Nephron progenitor cell (in vitro differentiated cells): ENCODE measurements at places on chromosomes 6 and 20.

DNA sequence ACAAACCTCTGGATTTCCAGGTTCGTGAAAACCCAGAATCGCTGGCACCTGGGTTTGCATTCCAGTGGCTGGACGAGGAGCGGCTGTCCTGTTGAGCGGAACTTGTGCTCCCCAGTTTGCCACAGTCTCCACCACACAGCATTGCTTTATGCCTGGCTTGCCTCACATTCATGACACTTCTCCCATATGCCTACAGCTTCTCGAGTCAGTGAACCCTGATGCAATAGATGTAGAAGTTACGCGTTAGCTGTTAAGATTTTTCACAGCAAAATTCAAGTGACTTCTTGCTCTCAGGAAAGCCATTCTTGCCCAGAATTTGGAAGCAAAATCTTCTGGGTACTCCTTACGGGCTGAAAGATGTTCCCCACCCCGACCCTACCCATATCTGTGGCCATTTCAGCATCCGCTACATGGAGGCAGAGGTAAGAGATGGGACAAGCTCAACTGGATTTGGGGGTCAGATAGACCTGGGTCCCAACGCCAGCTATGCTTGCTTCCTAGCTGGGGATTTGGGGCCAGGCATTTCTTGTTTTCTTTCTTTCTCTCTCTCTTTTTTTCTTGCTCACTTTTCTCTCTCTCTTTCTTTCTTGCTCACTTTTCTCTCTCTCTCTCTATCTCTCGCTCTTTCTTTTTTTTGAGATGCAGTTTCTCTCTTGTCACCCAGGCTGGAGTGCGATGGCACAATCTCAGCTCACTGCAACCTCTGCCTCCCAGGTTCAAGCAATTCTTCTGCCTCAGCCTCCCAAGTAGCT is 12.4 kb upstream of the GDAP1L1 start:
- no peaks in the 10 kb centered on the region for H3K36me3 ChIP-seq
- no peak overlapping the region for H3K4me3 ChIP-seq
- H3K27me3 ChIP-seq, result peaks cover 4% of the 10 kb centered on the region
- H3K27ac ChIP-seq, result no peak overlapping the region

DNA sequence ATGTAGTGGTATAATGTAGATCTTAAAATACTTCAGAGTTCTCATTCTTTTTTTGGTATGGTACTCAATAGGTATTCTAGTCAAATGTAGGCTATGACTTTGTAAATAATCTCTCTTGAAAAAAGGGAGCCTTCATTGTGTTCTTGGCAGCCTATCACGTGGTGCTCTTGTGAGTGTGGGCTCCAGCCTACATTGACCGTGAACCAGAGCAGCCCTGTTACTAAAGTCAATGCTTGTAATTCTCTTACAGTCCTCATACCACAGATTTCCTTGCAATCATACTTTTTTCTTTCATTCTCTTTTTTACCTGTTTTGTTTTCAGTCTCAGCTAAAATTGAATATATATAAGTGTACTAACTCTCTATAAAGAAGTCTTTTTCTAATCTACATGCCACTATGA is 31.1 kb downstream of the ARID1B start:
- DNase-seq, result no peak
- H3K4me1 ChIP-seq, result peaks cover 40% of the 10 kb centered on the region
- H3K27ac ChIP-seq, result no peak overlapping the region
- H3K27me3 ChIP-seq, result no peaks in the 10 kb centered on the region
- peaks cover 36% of the 10 kb centered on the region for H3K36me3 ChIP-seq

DNA sequence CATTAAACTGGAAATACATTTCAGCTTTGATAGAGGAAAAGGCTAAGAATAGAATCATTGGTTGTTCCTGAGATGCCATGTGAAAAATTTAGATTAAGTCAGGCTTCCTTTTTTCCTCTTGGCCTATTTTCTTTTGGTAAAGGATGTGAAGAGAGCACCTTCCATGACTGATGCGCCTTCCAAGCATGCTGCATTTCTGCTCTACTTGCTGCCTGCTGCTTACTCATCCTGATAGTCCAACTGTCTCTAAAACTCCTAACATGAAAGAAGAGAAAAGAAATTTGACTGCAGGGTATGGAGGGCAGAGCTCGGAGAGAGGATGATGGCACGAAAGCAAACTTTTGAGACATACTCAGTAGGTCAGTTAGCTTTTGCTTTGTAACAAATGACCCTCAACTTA is 28.8 kb downstream of the SNAP25 start:
- no peak for DNase-seq
- peaks cover 13% of the 10 kb centered on the region for H3K36me3 ChIP-seq
- no peaks in the 10 kb centered on the region for H3K27me3 ChIP-seq
- no peaks in the 10 kb centered on the region for H3K4me1 ChIP-seq
- H3K4me3 ChIP-seq, result no peak overlapping the region

- peak; percentile 59 for DNase-seq
- peaks cover 23% of the 10 kb centered on the region for H3K4me1 ChIP-seq
- H3K36me3 ChIP-seq, result peaks cover 21% of the 10 kb centered on the region
- H3K4me3 ChIP-seq, result peak overlapping the region; percentile 87
Observed at GRCh38 chr6:42978487-42978838, 518 bp downstream of the PEX6 start.

- H3K4me3 ChIP-seq, result no peak overlapping the region
- H3K36me3 ChIP-seq, result no peaks in the 10 kb centered on the region
- no peak for DNase-seq
- H3K27ac ChIP-seq, result no peak overlapping the region
- H3K4me1 ChIP-seq, result no peaks in the 10 kb centered on the region
- H3K27me3 ChIP-seq, result peaks cover 4% of the 10 kb centered on the region
Observed at GRCh38 chr6:79842376-79843040, 104.8 kb downstream of the ELOVL4 start.

GRCh38 chr6:1015825-1016224 is 296.1 kb upstream of the FOXQ1 start:
- no peaks in the 10 kb centered on the region for H3K36me3 ChIP-seq
- DNase-seq, result peak; percentile 50
- no peak overlapping the region for H3K4me3 ChIP-seq
- H3K4me1 ChIP-seq, result peaks cover 31% of the 10 kb centered on the region
- peaks cover 13% of the 10 kb centered on the region for H3K27me3 ChIP-seq

GRCh38 chr6:33621711-33622388 is 728 bp downstream of the ITPR3 start:
- DNase-seq, result peak; percentile 42
- peaks cover 71% of the 10 kb centered on the region for H3K27me3 ChIP-seq

- no peaks in the 10 kb centered on the region for H3K27me3 ChIP-seq
- H3K4me1 ChIP-seq, result peaks cover 27% of the 10 kb centered on the region
- peaks cover 7% of the 10 kb centered on the region for H3K36me3 ChIP-seq
- H3K4me3 ChIP-seq, result peak overlapping the region; percentile 19
- DNase-seq, result peak; percentile 41
Observed at GRCh38 chr6:139323511-139324300, 31.9 kb upstream of the TXLNB start.

DNA sequence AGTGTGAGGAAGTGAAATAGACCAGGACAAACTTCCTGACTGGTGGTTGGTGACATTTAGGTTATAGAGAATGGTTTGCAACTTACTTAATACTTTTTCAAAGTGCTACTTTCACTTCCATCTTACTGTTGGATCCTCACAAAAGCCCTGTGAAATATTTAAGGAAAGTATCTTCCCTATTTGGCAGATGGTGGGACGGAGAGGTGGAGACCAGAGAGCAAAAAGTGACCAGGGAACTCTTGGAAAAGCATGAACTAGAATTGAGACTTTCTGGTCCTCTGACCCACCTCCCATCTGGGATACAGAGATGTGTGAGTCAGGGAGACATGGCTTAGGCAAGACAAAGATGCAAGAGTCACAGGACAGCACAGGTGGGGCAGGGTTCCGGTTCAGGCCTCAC is 3.0 kb downstream of the TRIM10 start:
- DNase-seq, result no peak
- no peaks in the 10 kb centered on the region for H3K36me3 ChIP-seq
- H3K27me3 ChIP-seq, result peaks cover 41% of the 10 kb centered on the region
- peaks cover 4% of the 10 kb centered on the region for H3K4me1 ChIP-seq

DNA sequence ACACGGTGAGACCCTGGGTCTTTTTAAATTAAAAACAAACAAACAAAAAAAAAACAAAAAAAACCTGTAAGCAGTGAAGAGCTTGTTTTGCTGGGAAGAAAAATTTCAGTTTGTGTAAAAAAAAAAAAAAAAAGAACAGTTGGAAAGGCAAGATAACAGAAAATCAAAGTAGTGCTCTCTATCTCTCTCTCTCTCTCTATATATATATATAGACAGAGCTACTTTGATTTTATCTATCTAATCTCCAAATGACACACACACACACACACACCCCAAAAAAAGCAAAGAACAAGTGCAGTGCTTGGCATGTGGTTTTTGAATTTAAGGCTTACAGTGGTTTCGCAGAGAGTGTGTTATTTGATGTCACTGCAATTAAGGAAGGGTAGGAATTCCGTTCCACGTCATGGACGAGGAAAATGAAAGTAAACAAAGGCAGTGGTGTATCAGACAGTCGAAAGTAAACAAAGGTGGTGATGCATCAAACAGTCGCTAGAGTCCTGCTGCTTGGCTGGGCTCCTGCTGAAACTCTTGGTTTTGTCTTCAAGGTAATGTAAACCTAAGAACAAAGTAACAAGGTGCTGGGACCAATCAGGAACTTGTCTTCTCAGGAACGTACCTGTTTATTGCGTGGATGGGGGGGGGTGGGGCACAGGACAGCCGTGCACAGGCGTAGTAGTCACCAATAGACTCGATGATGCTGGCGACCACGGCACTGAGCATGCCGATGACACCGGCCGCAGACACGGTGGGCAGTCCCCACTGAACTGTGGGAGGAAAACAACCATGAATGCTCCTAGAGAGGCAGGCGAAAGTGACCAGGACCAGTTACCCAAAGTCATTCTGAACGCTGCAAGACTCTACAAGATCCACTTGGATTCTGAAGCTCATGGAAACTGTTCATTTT is 131.8 kb downstream of the SLC23A2 start:
- H3K27me3 ChIP-seq, result no peaks in the 10 kb centered on the region
- peak overlapping the region; percentile 95 for H3K27ac ChIP-seq
- peaks cover 37% of the 10 kb centered on the region for H3K36me3 ChIP-seq
- H3K4me1 ChIP-seq, result peaks cover 18% of the 10 kb centered on the region
- H3K4me3 ChIP-seq, result no peak overlapping the region
- DNase-seq, result no peak

- H3K36me3 ChIP-seq, result no peaks in the 10 kb centered on the region
- no peaks in the 10 kb centered on the region for H3K4me1 ChIP-seq
- H3K27ac ChIP-seq, result no peak overlapping the region
- no peak overlapping the region for H3K4me3 ChIP-seq
- H3K27me3 ChIP-seq, result peaks cover 10% of the 10 kb centered on the region
- no peak for DNase-seq
Observed at GRCh38 chr20:4546786-4547185, 174.9 kb upstream of the PRND start.

DNA sequence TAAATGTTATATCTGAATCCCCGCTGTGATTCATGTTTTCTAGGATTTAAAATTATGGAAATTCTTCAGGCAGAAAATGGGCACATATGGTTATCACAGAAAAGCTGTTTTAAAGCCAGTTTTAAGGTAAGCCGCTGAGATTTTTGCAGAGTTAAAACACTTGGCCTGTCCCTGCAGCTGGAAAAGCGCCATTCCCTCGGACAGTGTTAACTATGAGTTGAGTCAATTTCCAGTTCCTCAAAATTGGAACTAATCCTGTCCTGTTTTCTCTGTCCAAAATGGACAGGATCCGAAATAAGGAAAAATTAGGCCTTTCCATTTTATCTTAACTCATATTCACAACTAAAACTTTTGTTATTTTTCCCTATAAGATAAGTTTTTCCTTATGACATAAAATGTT is 225.2 kb downstream of the SAMD5 start:
- no peak overlapping the region for H3K27ac ChIP-seq
- H3K27me3 ChIP-seq, result no peaks in the 10 kb centered on the region
- no peaks in the 10 kb centered on the region for H3K4me1 ChIP-seq
- DNase-seq, result no peak

GRCh38 chr6:140344142-140344913 is 969.9 kb upstream of the CITED2 start:
- H3K4me3 ChIP-seq, result no peak overlapping the region
- H3K36me3 ChIP-seq, result no peaks in the 10 kb centered on the region
- H3K27me3 ChIP-seq, result no peaks in the 10 kb centered on the region
- DNase-seq, result no peak
- H3K27ac ChIP-seq, result no peak overlapping the region

- H3K4me3 ChIP-seq, result peak overlapping the region; percentile 9
- H3K36me3 ChIP-seq, result no peaks in the 10 kb centered on the region
- peak; percentile 29 for DNase-seq
Observed at GRCh38 chr20:48846516-48847492, 19.0 kb upstream of the PREX1 start.

DNA sequence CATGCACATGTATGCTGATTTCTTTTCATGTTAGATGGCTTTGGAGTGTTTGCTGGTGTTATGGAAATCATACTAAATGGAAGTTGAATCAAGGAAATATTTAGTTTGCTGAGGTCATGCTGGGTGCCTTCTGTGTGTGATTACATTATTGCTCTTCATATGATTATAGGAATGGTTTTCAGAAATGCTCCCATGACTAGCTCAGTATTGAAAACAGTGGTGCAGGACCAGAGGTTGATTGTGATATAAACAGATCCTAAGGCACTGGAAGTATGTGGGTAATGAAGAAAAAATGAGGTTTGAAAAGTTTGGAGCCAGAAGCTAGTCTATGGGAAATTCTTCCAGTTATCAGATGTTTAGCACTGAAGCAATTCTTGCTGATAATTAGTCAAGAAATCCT is 693.1 kb downstream of the UTRN start:
- H3K4me3 ChIP-seq, result no peak overlapping the region
- DNase-seq, result no peak
- H3K4me1 ChIP-seq, result peaks cover 12% of the 10 kb centered on the region

GRCh38 chr20:32675223-32675975 is 1.7 kb upstream of the C20orf203 start:
- no peaks in the 10 kb centered on the region for H3K27me3 ChIP-seq
- H3K4me1 ChIP-seq, result peaks cover 40% of the 10 kb centered on the region
- no peak for DNase-seq
- no peak overlapping the region for H3K4me3 ChIP-seq

DNA sequence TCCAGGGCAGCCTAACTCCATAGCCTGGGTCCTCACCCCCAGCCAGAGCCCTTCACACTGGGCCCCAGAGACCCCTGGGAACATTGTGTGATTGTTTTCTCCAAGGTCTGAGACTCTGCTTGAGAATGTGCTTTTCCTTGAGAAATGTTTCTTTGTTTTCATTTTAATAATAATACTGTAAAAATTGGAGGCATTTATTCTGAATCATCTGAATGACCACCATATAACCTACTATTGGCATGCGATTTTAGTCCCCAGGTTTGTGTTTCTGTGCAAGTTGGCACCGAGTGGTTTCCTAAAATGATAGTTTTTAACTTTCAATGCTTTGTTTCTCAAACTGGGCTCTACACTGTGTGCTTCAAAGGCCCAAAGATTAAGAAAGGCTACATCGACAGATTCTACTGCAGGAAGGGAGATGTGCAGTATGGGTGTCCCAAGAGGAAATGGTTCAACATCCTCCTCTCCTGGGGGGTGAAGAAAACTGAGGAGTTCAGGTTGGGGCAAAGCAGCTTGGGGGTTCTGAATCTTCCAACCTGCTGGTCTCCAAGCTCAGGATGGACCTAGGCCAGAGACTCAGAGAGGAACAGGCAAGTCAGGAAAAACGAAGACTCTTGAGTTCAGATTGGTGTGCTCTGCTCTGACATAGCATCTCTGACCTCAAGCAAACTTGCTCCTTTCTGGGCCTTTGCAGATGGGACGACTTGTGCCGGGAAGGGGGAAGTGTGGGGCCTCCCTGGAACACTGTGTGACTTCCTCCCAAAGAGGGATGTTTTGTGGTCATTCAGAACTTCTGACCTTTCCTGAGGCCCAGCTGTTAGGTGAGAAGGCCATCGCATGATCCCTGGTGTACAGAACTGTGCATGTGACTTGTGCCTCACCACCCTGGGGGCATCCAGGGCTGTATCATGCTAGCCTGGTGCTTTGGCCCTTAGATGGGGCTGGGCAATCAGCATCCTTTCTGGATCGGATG is 31.0 kb downstream of the DAAM2 start:
- peaks cover 9% of the 10 kb centered on the region for H3K27me3 ChIP-seq
- H3K4me3 ChIP-seq, result no peak overlapping the region
- H3K36me3 ChIP-seq, result no peaks in the 10 kb centered on the region
- no peak overlapping the region for H3K27ac ChIP-seq
- DNase-seq, result no peak
